ENCODE measurements at places on chromosomes 4 and X.

DNA sequence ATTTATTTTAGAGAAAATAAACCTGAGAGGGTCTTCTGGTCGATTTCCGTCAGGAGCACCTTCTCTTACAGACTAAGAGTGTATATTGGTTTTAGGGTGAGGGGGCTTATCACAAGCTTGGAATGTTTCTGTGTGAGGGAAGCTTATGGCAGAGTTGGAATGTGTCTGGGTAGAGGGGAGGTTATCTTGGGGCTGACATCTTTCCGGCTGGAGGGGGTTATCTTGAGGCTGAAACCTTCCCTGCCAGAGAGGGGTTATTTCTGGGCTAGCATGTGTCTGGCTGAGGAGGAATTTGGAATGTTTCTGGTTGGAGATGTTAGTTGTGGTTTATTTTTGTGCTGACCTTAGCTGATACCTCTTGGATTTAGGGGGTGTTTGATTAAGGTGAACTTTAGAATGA is 1312.1 kb downstream of the ADGRL3 start:
- DNase-seq: no peak

- no peak for DNase-seq
Measured at GRCh38 chr4:138499627-138500026, 257.5 kb upstream of the SLC7A11 start.

DNA sequence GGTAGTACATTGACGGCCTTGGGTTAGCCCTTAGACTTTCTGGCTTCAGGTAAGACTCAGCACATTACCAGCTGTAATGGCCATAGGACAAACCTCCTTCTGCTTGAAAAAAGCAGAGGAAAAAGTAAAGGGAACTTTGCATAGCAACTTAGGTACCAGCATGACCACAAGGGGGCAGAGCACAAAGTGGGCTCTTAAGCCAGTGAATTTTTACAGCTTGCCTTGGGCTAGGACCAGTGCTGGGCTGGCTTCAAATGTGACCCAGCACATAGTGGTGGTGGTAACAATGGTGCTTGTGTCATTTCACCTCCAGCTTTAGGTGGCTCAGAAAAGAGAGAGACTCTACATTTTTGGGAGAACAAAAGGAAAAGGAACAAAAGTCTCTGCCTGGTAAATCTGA is 66.1 kb downstream of the KLHL4 start:
- no peak for DNase-seq

- peak; percentile 8 for DNase-seq
Measured at GRCh38 chrX:137194164-137194563, 160.4 kb upstream of the GPR101 start.

GRCh38 chr4:153781717-153782416 is 7.0 kb downstream of the SFRP2 start:
- DNase-seq: no peak

DNA sequence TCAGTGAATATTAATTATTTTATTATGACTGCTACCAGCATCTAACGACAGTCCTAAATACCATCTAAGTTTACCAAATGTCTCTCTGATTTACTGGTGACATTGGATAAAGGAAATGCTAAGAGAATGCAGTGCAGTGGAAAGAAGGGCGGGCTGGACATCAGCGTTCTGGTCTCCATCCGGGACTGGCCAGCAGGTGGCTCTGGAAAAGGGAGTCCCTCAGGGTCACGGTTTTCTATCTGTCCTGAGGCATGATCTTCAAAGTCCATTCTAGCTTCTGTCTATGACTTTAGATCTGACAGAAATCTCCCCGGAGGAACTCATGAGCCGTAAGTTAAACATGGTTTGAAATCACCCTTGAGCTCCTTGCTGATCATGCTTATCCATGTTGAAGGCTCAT is 3.3 kb downstream of the TRIM2 start:
- DNase-seq: peak; percentile 21

DNA sequence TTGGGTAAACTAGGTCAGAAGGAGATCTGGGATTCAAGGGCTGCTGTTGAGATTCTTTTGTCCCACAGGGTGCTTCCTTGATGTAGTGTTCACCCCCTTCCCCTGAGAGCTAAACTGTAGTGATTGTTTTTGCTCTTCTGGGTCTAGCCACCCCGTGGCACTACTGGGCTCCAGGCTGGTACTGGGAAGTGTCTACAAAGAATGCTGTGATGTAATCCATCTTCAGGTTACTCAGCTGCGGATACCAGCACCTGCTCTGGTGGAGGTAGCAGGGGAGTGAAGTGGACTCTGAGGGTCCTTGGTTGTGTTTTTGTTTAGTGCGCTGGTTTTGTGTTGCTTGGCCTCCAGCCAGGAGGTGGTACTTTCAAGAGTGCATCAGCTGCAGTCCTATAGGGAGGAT is 365.5 kb downstream of the ZNF674 start:
- DNase-seq: no peak

GRCh38 chr4:1503583-1504471 is 97.6 kb upstream of the NKX1-1 start:
- DNase-seq: no peak

DNA sequence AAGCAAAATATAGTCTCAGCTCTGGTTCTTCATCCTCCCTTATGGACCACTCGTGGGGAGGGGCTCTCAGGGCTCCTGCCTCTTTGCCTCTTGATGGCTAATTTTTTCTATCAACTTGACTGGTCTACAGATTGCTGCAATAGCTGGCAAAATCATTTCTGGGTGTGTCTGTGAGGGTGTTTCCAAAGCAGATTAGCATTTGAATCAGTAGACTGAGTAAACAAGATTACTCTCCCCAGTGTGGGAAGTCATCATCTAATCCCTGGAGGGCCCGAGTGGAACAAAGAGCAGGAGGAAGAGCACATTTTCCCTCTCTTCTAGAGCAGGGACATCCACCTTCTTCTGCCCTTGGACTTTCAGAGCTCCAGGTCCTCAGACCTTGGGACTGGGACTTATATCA is 153.5 kb downstream of the STK32B start:
- DNase-seq: no peak

GRCh38 chr4:134278675-134279074 is 77.1 kb upstream of the PABPC4L start:
- no peak for DNase-seq

DNA sequence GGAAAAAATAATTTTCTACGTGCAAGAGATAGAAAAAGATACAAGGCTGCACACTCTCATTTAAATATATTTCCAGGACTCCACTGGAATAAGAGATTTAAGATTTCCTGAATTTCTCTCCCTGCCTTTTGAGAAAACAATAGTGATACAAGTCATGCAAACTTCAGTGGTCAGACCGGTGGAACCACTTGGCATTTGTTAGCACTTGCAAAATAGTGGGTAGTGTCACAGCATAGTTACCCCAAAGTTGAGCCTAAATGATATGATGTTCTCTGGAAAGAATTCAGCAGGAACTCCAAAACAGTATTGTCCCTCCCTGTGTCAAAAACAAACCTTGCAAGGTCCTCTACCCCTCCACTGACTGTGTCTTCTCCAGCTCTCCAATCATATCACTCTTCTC is 102.3 kb downstream of the ANKRD50 start:
- no peak for DNase-seq

- no peak for DNase-seq
Measured at GRCh38 chr4:15964159-15964558, 1.2 kb upstream of the FGFBP2 start.

GRCh38 chr4:6041800-6042199 is 23.6 kb upstream of the C4orf50 start:
- DNase-seq: no peak

DNA sequence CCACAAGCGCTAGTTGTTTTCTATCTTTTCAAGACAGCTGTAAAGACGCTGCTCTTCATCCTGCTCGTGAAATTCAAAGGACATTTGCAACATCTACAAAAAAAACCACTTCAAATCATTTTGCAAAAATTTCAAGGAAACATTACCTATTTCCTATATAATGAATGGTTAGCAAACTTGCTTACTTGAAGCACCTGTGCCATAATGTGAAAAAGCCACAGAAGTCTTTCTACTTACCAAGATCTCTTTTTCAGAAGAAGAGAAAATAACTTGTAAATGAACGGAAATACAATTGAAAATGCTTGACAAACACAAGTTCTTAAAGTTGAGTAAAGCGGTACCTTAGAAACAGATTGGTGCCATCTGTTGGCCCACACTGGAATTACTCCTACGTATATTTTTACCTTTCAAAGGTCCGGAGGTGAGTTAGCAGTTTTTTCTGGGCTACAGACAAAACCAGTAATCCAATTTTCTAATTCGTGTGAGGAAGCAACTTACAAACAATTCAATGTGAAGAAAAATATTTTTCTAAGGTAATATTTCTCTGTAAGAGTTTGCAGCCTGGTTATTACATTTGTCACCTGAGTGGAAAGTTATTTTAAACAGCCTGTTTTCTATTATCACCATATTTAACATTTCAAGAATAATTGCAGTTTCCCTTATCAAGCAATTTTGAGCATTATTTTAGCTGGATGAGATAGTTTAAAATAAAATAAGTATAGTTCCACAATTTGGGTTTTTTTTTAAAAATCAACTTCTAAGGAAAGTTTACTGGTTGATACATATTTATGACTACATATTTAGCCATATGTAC is at the start of gene TLR6:
Gene TLR6, minus strand, starts transcription at position 294 of the 814 bp plus-strand sequence. CDS start 27,344 bp downstream, outside the sequence.
- DNase-seq: peak; percentile 83

DNA sequence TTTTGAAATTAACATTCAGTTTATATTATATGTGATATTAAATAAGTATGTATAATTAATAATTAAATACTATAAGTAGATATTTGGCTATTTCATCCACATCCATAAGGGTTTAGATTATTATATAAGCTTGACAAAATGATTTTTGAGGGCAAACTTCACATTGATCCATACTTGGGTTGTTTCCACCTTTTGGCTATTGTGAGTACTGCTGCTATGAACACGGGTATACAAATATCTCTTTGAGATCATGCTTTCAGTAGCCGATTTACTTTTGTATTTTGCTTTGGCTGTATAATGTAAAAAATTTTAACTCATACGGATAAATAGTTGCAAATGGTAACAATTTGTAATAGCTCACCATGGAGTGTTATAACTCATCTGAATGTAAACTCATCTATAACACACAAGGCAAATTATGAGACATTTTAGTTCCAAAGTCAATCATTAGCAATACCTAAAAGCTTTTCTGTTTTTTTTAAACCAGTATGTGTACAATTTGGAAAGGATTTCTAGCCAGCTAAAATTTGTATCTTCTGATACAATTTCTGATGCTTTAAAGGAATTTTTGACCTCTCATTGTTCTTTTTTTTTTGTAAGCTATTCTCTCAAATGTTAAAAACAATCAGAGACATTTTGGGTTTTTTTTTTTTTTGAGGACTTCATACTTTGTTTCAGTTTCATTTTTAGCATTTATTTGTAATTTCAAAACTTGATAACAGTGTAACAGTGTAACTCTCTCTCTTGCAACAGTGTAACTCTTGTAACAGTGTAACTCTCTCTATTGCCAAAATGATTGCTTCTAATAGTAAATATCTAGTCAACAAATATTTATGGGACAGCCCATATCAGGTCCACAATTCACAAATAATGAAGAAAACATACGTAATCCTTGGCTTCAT is 51.8 kb upstream of the ARX start:
- DNase-seq: peak; percentile 27

- DNase-seq: no peak
Measured at GRCh38 chr4:53705151-53705764, 114.0 kb upstream of the LNX1 start.

GRCh38 chr4:100738196-100739165 is 220.7 kb upstream of the EMCN start:
- no peak for DNase-seq

- no peak for DNase-seq
Measured at GRCh38 chr4:38008571-38009021, 48.4 kb downstream of the PTTG2 start.

DNA sequence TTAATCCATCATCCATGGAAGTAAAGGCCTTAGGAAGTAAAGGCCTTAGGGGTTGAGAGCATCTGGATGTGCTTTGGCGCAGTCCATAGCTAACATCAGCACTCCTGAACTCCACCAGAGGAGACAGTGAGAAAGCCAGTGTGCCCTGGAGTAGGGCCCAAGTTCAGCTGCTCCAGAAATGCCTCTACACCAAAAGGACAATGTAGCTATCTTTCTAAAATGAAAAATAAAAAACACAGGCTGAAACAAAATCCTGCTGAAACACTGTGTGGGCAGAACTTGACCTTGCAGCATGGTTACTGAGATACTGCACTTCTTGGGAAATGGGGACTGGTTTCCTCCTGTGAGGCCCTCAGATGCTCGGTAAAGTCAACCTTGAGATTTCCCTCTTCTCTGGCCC is 29.3 kb downstream of the SH3RF1 start:
- DNase-seq: peak; percentile 11

- DNase-seq: no peak
Measured at GRCh38 chr4:42719257-42719656, 62.4 kb upstream of the ATP8A1 start.

- DNase-seq: peak; percentile 45
Measured at GRCh38 chr4:77040270-77040669, 35.5 kb downstream of the CCNI start.

GRCh38 chr4:1512738-1513660 is 106.8 kb upstream of the NKX1-1 start:
- DNase-seq: peak; percentile 11

- peak; percentile 38 for DNase-seq
Measured at GRCh38 chr4:36288731-36289426, 7.5 kb downstream of the DTHD1 start.

- no peak for DNase-seq
Measured at GRCh38 chrX:148865277-148866210, 365.1 kb downstream of the AFF2 start.

- DNase-seq: no peak
Measured at GRCh38 chr4:135804785-135805184, 1603.2 kb upstream of the PABPC4L start.

GRCh38 chr4:101886826-101887225 is 96.3 kb downstream of the BANK1 start:
- DNase-seq: no peak

DNA sequence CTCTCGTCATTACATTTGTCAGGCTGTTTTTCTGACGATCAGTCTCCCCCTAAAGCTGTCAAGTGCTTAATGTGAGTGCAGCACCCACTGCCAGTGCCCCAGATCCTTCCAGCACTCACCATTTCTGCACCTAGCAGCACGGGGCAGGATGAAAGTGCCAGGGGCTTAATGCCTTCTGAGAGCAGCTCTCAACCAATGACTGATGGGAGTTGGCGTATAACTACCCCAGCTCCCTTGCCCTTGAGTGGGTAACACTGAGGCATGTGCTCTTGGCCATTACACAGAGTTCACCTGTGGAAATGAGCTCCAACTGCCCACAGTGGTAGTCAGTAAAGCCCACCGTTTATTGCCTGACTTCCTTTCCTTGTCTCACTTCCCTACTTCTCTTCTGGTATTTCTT is 226.2 kb upstream of the BCOR start:
- no peak for DNase-seq

DNA sequence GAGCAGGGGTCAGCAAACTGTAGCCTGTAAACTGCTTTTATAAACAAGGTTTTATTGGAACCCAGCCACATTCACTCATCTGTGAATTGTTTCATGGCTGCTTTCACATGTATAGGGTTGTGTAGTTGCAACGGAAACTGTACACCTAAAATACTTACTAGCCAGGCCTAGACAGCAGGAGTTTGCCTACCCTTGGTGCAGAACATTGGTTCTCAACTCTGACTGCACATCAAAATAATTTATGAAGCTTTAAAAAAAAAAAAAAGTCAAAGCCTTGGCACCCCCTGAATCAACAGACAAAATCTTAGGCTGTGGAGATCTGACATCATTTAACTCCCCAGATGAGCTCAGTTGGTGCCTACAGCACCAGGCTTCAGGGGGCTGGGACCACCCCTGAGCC is 27.8 kb downstream of the ADGRA3 start:
- DNase-seq: no peak

GRCh38 chrX:30971774-30972603 is 82.9 kb upstream of the TAB3 start:
- DNase-seq: peak; percentile 38

Measured in inflammatory macrophage treated with lipopolysaccharide for 4 hours (primary cell).